ENCODE measurements at places on chromosomes 3 and 15.

DNA sequence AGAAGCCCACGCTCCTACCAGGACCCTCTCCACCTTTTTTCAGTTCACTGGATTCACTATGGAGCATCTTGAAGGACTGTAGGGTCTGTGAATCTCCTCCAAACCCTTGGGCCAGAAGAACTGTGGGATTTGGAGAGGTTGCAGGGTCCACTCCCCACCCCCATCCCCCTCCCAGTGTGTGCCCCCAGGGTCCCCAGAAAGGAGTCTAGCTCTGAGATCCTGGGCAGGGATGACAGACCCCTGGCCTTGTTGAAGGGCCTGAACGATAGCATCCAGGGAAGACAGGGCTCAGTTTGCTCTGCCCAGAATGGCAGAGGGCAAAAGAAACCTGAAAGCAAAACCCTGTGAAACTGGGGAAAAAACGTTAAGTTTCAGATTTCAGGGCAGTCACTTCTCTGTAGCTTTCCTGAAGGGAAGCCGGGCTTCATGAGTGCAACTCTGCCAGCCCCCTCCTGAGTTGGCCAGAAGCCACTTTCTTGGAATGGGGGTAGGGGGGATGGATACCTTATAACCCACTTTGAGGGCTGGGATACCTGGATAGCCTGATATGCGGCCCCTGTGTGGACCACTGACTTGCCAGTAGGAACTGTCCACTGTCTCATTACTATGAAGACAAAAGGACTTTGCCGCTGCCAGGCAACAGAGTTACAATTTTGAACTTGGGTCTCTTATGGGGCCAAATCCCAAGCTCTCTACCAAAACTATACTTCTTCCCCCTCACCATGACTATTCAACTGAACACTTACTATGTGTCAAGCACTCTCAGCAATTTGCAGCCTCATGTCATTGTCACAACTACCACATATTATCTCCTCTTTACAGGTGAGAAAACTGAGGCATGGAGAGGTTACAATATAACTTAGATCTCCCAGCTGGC lies 1.6 kb upstream of the CISH start:
- no peak for DNase-seq

DNA sequence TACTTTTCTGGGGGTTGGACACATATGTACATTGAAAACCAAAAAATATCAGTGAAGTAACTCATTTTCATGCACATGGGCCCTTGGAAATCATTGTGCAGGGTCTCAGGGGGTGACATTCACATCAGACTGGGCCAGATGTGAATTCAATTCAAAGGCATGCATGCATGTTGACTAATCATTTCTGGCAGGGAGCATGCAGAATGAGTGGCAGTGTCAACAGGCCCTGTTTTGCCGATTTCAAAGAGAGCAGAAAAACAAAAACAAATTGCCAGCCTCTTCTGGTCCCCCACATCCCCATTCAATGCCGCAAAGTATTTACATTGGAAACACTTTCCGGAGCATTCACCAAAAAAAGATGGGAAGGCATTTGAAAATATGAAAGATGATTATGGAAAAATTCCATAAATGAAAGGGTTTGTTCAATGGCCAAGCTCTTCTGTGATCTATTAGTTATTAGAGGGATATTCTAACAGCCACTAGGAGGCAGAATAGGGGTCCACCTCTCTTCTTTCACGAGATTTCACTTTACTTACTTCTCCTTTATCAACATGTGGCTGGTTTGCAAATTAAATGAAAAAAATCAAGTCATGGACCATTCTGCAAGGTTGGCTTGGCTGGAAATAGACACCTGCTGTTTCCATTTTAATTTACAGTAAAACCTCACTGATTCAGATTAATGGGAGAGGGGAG lies 119.9 kb upstream of the FEZF2 start:
- DNase-seq, result no peak

- DNase-seq, result peak; percentile 78
Observed at GRCh38 chr3:24496529-24497482, 2.2 kb upstream of the THRB start.

DNA sequence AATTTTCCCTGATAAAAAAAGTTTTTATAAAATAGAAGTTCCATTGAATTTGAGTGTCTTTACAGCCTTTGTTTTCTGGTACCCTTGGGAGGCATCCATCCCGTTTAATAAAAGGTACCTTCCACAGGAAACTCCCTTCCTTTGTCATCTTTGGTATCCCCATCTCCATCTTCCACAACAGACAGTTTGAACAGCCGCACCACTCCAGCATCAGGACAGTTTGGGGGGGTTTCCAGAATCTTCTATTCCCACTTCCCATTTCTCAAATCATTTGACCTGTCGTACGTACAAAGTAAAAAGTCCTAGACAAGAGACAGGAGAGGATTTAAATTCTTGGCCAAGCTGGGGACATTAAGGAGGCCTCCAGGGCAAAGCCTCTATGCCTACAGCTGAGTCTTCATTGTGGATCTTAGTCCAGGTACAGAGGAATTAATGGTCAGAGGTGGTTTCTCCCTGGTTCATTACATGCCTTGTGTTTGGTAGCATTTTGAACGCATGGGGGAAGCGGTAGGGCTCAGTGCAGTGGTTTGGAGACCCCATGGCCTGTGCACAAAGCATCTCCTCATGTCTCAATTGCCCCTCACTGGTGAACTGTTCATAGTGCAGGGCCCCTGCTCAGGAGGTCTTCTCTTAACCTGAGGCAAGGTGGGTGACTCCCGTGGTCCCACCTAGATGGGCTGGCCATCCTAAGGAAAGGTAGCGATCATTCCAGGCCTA lies 19.4 kb upstream of the BCL2A1 start:
- DNase-seq, result no peak

DNA sequence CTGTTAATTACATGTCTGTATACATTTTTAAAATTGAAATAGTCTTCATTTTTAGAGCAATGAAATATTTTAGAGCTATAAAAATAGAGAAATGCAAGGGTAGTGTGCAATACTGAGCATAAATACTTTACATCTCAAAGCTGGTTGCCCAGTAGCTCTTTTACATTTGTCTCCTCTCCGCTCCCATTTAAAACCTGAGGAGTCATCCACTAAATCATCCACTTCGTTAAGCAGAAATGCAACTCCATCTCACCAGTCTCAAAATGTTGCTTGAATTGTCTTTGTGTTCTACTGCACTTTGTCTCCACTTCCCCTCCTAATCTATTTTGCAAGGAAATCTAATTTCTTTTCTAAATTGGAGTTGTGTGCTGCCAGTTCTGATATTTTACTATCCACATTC lies 563.6 kb downstream of the VGLL3 start:
- DNase-seq, result no peak

- no peak for DNase-seq
Observed at GRCh38 chr3:66047311-66048050, 8.8 kb upstream of the MAGI1 start.
